ENCODE measurements at places on chromosomes 4 and X. TPM values are rescaled to one million over a fixed set of nuclear protein-coding genes. Genes with fewer than 3 reads are reported as not detected.

CENPVL1 gene
- total RNA-seq = not detected

IL1RAPL2 gene
- total RNA-seq = 0.25 TPM

DRP2 gene
- total RNA-seq = 0.16 TPM

HDAC8 gene
- total RNA-seq = 32.9 TPM

GPR82 gene
- total RNA-seq = 0.98 TPM

IGSF1 gene
- 1.4 TPM for total RNA-seq

SMIM43 gene
- not detected for total RNA-seq

ACOT9 gene
- 42.7 TPM for total RNA-seq

ASB12 gene
- not detected for total RNA-seq

DUSP9 gene
- 4.7 TPM for total RNA-seq

PCDH11X gene
- 0.41 TPM for total RNA-seq

FGF16 gene
- total RNA-seq = 0.25 TPM

TRMT10A gene
- 4.3 TPM for total RNA-seq

GBA3 gene
- total RNA-seq = 40.9 TPM

CLIC2 gene
- 22.8 TPM for total RNA-seq

TSPAN7 gene
- total RNA-seq = 44.9 TPM

SMC1A gene
- total RNA-seq = 59.0 TPM

P2RY8 gene
- total RNA-seq = 6.6 TPM

SPANXA2 gene
- not detected for total RNA-seq

EGF gene
- 3.3 TPM for total RNA-seq

GAGE12J gene
- total RNA-seq = not detected

DMRTC1 gene
- total RNA-seq = 0.41 TPM

RBM3 gene
- total RNA-seq = 265 TPM

ATP8A1 gene
- total RNA-seq = 27.4 TPM

ARHGAP24 gene
- 94.7 TPM for total RNA-seq

RBM46 gene
- not detected for total RNA-seq

SLC49A3 gene
- total RNA-seq = 18.2 TPM

SSX4 gene
- not detected for total RNA-seq

DDX53 gene
- not detected for total RNA-seq

Measured in kidney (tissue), 22 donors.